ENCODE measurements at places on chromosomes 2 and 18.

DNA sequence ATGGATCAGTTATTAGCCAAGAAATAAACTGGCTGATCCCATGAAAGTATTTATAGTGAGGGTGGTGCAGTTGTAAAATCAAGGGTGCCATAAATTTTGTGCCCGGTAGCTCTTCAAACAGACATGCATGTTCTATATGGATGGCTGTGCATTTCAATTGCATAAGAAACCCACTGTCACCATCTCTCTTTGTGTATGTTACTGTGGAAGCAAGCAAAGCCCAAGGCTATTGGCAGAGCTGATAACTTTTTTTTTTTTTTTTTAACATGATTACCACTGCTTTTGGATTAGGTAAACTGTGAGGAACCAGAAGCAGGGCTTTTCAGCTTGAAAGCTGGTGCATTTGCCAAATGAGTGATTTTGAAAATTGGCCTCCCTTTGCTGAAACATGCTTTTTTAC lies 332.6 kb downstream of the SOX11 start:
- no peak for DNase-seq

DNA sequence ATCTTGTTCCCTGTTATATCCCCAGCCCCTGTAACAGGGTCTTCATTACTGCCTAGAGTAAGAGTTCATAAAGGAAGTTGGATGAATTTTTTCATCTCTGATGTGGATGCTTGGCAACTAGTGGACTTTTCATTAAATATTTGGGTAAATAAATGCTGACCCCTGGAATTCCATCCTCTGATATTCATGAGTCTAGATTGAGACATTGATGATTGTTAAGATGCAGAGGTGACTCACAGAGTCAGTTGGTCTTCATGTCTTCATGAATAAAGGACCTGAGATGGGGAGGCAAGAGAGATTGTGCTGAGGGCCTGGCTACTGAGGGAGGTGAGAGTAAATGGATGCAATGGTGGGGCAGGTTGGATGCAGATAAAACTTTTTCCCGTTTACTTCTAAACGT lies 132.7 kb upstream of the NT5C1B start:
- DNase-seq, result no peak

DNA sequence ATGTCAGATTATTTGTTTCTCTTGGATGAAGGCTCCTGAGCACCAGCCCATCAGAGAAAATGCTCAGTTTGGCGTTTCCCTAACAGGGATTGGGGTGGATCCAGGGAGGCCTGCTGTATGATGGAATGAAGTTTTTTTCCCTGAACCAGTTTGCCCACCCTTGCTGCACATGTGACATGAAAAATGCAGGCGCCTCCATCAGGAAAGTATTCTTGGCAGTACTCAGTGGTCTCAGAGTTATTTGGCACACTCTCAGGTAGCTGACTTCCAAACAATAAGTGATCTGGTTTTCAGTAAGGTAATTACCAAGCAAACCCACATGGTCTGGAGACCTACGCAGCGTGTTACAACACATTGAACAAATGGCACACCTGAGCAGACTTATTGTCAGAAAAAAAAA lies 254.9 kb downstream of the PAX3 start:
- no peak for DNase-seq

DNA sequence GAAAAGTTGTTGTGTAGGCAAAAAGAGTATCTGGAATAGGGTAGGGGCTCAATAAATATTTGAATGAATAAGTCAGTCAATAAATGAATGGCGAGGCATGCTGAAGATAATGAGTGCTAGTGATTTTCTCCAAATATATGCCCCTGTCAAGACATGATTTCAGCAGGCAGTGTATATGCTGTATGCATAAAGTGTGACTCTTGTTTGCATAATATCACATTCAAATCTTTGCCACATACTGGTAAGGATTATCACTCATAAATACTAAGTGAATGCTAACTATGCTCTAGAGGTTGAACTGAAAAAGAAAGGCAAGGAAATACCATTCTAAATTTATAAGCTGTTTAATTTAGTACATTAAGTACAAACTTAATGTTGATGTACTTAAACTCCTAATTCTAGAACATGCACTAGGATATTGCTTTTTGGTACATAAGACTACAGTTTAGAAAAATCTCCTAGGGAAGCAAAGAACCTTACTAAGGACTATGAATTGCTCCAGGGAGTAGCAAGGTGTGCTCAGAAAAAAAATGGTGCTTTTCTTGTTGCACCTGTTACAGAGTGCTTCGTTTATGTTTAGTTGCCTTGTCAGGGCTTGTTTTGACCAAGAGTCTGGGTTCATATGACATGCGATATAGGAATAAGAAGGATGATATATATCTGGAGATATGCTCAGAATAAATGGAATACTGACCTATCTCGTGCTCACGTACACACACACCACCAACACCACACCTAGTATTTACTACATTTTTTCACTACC lies 224.0 kb upstream of the TANK start:
- no peak for DNase-seq

DNA sequence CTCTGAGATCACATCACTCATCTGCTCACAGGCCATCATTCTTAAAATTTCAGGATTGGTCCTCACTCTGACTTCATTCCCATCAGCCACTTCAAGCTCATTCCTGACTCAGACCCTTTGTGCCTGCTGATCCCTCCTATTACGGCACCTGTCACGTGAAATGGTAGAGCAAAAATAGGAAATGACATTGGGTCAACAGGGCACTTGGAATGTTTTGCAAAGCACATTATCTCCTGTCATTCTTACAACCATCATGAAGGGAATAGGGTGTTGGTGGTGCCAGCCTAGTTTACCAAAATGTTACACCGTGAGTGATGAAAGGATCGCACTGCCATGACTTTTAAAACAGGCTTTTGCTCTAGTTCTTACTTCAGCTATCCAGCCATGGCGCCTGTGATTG lies 61.1 kb downstream of the EIF5B start:
- DNase-seq, result no peak

DNA sequence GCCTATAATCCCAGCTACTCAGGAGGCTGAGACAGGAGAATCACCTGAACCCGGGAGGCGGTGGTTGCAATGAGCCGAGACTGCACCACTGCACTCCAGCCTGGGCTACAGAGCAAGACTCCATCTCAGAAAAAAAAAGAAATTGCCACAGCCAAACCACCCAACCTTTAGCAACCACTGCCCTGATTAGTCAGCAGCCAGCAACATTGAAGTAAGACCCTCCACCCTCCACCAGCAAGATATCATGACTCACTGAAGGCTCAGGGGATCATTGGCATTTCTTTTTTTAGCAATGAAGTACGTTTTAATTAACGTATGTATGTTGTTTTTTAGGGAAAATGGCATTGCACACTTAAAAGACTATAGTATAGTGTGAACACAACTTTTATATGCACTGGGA lies 349.1 kb upstream of the ACVR2A start:
- DNase-seq, result no peak

DNA sequence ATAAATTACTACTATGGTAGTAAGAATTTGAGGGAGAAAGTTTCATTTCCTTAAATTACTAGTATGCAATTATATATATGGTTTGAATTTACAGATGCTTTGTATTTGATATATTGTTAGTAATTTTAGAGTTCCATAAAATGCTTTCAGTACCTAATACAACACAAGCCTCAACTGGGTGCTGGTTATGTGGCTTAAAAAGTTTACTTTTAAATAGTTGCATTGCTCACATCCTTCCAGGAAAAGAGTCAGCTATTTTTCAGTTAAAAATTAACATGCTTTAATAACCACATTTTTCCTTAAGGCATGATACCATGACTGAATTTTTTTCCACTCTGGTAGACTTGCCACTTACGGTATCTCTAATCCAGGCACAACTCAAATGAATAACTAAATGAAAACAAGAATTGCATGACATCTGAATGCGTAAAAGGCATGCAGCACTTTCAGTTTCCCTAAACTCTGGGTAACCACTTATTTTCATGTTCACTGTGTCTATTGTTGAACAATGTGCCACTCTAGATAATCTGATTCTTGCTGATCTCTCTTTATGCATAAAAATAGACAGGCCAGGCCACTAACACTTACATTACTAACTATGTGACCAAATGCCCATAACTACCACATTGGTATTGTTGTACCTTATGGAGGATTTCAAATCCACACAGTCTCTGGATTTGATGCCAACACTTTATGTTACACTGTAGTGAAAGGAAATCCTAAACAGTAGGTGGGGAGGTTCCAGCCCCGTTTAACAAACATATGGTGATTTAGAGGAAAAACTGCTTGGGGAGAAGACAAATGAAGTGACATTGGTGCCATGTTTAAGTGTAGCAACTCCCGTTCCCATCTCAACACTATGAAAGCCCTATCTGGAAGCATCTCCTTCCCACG lies 35.5 kb upstream of the SLC35F5 start:
- no peak for DNase-seq

DNA sequence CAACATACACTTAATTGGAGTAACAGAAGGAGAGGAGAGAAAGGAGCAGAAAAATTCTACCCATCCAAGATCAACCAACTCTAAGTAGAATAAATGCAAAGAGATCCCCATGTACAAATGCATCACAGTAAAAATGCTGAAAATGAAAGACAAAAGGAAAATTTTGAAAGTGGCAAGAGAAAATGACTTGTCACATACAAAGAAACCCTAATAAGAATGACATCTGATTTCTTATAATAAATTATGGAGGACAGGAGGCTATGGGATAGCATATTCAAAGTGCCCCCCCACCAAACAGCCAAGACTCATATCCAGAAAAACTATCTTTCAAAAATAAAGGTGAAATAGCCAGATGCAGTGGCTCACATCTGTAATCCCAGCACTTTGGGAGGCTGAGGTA lies 22.2 kb upstream of the INPP4A start:
- no peak for DNase-seq

DNA sequence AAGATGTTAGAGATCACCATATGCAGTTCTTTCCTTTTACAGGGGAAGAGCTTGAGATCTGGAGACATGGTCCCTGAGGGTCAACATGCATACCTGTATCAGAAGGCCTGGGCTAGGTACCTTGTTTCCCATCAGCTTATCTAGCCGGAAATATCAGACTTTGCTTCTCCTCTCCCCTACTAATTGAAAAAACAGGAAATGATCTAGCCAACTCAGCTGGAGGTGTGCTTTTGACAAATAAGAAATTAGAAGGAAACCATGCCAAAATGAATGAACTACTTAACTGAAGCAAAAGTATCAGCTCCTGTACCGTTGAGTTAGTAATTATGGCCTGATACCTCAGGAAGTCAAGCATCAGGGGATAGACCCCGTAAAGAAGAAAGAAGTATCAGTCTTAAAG lies 20.4 kb downstream of the PKP4 start:
- no peak for DNase-seq
